Activated CD4-positive, alpha-beta T cell treated with anti-CD3 and anti-CD28 coated beads, Interleukin-2, amount 50 U/mL, for 4 hours (primary cell): ENCODE measurements at places on chromosomes 13 and 19.

DNA sequence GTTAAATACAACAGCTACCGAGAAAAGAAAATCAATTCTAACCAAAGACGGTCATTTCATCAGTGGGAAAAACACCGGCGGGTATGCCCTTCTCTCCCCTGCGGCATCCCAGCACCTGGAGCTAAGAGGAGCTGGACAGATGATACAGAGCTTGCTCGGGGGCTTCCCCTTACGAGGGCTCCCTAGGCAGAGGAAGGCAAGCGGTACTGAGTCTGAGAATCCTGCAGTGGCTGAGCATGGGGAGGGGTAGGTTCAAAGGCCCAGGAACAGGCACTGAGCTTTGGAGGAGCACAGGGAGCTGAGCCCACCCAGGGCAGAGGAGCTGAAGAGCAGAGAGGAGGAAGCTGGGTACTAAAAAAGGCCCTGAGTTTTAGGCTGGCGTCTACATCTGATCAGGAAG lies 12.7 kb downstream of the STK24 start:
- DNase-seq, result no peak

DNA sequence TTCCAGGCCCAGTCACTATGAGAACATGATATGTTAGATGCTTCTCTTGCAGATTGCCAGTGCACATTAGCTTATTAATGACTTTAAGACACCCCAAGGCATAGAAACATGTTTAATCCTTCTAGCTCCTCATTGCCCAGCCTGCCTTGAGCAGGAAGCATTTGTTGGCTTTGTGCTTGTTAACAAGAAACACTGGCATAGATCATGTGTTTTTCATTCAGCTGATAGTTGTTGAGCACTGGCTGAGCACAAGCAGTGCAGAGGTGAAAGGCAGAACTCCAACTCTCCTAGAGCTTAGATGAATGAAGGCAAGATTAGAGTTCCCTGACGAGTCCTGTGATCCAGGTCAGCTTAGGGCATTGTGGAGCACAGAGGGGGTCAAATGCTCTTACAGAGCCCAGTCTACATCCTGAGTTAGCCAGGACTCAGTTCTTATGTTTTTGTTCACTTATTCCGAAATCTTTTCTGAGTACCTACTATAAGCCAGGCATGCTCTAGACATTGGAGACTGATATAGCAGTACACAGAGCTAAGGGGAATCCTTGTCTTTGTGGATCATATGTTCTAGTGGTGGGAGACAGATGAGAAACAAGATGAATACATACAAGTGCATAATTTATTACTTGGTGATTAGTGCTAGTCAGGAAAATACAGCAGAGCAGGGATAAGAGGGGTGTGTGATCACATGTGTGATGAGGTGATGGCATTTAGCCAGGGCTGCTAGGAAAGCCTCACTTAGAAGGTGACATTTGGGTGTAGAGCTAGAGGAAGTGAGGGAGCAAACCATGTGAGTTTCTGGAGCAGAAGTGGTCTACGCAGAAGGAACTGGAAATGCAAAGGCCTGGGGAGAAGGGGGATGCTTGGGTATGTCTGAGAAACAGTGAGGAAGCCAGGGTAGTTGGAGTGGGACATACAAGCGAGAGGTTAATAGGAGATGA lies 101.2 kb downstream of the WASF3 start:
- no peak for DNase-seq

GRCh38 chr13:48595431-48596429 lies 58.0 kb upstream of the CYSLTR2 start:
- peak; percentile 50 for DNase-seq

DNA sequence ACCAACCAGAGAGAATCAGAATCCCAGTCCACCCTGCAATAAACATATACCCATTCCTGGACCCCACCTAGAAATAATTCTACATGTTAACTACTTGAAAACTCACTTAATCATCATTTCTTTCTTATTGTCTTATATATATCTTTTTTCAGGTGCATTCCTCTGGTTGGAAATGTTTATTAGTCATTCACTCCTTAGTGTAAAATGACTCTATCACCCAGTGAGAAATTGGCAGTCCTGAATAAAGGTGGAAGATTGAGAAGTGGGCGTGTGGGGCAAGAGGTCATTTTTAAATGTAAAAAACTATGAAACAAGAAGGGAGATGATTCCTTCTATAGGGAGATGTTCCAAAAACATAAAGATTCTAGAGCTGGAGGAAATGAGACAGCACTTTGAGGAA lies 101.2 kb upstream of the MBNL2 start:
- no peak for DNase-seq

DNA sequence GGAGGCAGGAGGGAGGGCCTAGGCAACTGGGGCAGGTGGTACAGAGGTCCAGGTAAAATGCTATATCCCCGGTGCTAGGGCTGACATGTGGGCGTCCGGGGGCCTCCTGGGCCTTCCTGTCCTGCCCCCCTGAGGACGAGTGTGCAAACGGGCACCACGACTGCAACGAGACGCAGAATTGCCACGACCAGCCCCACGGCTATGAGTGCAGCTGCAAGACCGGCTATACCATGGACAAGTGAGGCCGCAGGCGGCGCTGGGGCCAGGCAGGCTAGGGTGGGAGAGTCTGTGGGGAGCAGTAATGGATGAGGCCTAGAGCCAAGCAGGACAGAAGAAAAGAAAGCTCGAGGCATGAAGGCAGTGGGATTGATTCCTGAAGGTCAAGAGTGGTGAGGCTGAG lies 21.3 kb downstream of the CNFN start:
- DNase-seq, result no peak

GRCh38 chr13:91295712-91296410 lies 51.6 kb upstream of the MIR17HG start:
- no peak for DNase-seq

DNA sequence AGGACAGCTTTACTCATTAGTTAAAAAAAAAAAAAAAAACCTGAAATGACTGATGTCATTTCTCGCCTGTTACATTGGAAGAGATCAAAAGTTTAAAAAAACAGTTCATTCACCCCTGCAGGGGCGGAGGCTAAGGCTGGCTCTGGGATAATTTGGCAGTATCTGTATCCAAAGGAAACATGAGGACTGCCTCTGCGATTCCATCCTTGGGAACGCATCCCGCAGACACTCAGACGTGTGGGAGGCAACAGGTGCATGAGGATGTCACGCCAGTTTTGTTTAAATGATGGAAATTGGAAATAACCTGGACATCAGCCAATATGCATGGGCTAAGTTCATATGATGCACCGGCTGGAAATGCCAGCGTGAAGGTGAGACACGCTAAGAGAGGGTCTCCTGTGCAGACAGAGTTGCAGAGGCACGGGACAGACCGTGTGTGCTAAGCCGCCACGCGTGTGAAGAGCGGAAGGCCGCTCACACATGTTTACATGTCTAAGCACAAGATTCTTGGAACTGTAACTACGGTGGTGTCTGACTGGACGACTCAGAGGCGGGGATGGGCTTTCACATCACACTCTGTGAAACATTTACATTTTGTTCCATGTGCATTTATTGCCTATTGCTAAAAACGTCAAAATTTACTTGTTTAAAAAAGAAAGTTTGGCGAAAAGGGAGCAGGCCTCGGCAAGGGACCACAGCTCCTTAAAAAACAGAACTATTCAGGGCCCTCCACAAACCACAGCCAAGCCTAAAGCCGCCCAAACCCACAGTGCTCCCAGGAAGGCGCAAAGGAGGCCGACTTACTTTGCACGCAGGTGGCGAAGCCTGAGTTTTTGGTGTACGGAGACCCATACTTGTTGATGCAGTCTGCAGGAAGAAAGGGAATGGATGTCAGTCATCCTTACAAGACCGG lies 17.9 kb downstream of the GAS6 start:
- DNase-seq, result no peak

- DNase-seq, result no peak
These were observed 10.4 kb upstream of the KLK14 start for GRCh38 chr19:51093101-51093500.

- no peak for DNase-seq
These were observed 23.9 kb upstream of the URAD start for GRCh38 chr13:28012383-28012782.

DNA sequence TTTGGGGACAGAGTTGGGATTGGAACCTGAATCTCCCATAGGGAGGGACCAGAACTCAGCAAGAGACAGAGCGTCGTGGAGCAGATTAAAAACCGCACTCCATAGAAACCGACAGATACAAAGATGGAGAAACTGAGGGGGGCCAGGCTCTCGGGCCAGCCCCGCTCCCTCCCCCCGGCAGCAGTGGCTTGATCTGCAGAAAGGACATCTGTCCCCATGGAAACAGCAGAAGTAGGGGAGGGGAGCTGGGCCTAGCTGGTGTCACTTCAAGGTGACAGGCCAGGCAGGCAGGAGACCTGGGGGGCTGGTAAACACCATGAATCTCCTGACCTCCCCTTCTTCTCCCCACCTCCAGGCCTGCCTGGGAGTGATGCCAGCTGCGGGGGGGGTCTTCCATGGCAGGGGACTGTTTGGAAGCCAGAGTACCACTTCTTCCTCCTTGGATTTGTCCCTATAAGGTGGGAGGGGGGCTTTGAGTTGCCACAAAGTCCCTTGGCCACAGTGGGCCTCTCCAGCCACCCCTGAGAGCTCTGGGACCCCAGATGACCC lies 10.9 kb downstream of the TMIGD2 start:
- no peak for DNase-seq

DNA sequence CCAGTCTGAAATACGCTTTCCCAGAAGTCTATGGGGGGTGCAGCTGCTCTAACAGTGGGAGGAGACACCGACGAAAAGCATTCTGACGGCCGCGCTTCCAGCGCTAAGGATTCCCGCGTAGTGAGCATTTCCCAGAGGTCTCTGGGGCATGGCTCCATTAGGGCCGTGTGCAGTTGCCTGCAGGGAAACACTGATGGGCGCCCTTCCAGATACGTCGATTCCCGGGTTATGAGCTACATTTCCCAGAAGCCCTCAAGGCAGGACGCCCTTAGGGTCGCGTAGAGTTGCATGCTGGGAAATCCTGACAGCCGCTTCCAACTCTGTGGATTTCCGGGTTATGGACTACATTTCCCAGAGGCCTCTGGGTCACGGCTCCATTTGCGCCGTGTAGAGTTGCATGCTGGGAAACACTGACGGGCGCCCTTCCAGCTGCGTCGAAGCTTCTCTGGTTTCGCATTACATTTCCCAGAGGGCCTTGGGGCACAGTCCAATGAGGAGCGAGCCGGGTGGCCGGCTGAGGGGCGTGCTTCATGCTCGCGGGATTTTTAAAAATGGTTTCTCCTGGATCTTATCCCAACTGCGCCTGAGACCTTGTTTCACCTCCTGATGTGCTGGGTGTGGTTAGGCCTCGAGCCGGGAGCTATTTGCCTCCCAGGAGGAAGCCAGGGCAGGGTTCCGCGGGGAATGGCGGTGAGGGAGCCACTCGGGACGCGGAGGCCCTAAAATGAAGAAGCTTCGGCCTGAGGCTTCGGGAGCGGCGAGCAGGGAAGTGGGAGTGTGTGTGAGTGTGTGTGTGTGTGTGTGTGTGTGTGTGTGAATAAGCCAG lies 17.2 kb upstream of the ZNF331 start:
- DNase-seq, result peak; percentile 86
